Neural crest cell (in vitro differentiated cells): ENCODE measurements at places on chromosomes 7 and 10. TPM values are rescaled to one million over a fixed set of nuclear protein-coding genes. Genes with fewer than 3 reads are reported as not detected.

Gene MACROH2A2
- total RNA-seq = 149 and 155 TPM in 2 replicates

- DNase-seq = no peak
Measured at GRCh38 chr7:22879280-22879679, 56.6 kb upstream of the TOMM7 start.

Gene FAM24B
- not detected in 2 replicates for total RNA-seq

GRCh38 chr7:25787336-25787735, 364.7 kb upstream of the NFE2L3 start:
- DNase-seq = no peak

GRCh38 chr7:111092406-111093236, 1.7 kb downstream of the LRRN3 start:
- DNase-seq = no peak

DNA sequence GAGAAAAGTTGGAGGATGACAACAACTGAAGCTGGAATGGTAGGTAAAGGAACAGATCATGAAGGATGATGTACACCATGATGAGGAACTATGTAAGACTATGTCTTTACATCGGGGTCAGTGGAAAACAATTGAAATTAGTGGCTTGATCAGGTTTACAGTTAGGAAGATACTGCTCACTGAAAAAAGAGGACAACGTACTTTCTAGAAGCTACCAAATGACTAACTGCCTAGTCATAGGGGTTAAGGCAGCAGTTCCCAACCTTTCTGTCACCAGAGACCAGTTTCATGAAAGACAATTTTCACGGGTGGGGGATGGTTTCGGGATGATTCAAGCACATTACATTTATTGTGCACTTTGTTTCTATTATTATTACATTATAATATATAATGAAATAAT, 91.6 kb upstream of the ANKRD1 start:
- DNase-seq = no peak

Gene PON3
- not detected in 2 replicates for total RNA-seq

DNA sequence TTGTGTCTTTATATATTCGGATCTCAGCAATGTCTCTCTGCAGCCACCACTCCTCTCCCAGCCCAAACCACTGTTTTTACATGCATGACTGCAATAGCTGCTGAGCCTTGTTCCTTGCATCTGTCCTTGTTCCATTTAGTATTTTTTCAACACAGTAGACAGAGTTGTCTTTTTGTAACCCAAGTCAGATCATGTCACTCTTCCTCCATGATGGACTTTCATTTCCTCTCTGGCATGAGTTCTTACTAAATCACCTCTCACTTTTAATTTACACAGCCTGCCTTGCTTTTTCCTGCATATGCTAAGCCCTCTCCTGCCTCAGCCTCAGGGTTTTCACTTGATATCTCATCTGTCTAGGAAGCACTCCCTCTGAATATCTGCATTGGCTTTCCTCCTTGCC, 353.2 kb downstream of the HGF start:
- no peak for DNase-seq

Gene HOXA10
- total RNA-seq = 0.35 TPM in 1 of 2 replicates, not detected in the other
